ENCODE measurements at places on chromosomes 6 and 20. TPM values are rescaled to one million over a fixed set of nuclear protein-coding genes. Genes with fewer than 3 reads are reported as not detected.

- no peak overlapping the region for H3K4me3 ChIP-seq
- peak overlapping the region; percentile 67 for H3K27ac ChIP-seq
- H3K36me3 ChIP-seq = peaks cover 8% of the 10 kb centered on the region
- peak; percentile 54 for DNase-seq
- peaks cover 37% of the 10 kb centered on the region for H3K4me1 ChIP-seq
Measured at GRCh38 chr20:41398408-41398807, 31.8 kb upstream of the EMILIN3 start.

- H3K36me3 ChIP-seq = no peaks in the 10 kb centered on the region
- no peak overlapping the region for H3K27ac ChIP-seq
- H3K4me3 ChIP-seq = no peak overlapping the region
- no peak for DNase-seq
- peaks cover 22% of the 10 kb centered on the region for H3K4me1 ChIP-seq
Measured at GRCh38 chr6:39341937-39342336, 19.4 kb upstream of the KCNK16 start.

SLC52A3 gene
- total RNA-seq = 2.3 TPM

GRCh38 chr6:89034586-89035251, 45.8 kb upstream of the PNRC1 start:
- H3K36me3 ChIP-seq = no peaks in the 10 kb centered on the region
- peak overlapping the region; percentile 94 for H3K27ac ChIP-seq
- peak overlapping the region; percentile 49 for H3K4me3 ChIP-seq
- DNase-seq = peak; percentile 23
- no peaks in the 10 kb centered on the region for H3K27me3 ChIP-seq
- H3K4me1 ChIP-seq = peaks cover 48% of the 10 kb centered on the region

GRCh38 chr6:158002249-158002950, 20.7 kb downstream of the SYNJ2 start:
- H3K27ac ChIP-seq = peak overlapping the region; percentile 89
- no peaks in the 10 kb centered on the region for H3K36me3 ChIP-seq
- H3K4me1 ChIP-seq = peaks cover 70% of the 10 kb centered on the region
- no peaks in the 10 kb centered on the region for H3K27me3 ChIP-seq
- peak; percentile 9 for DNase-seq

C6orf15 gene
- not detected for total RNA-seq

DLL1 gene
- total RNA-seq = 11.7 TPM

- DNase-seq = no peak
- no peak overlapping the region for H3K27ac ChIP-seq
- no peaks in the 10 kb centered on the region for H3K4me1 ChIP-seq
- H3K27me3 ChIP-seq = no peaks in the 10 kb centered on the region
Measured at GRCh38 chr6:57207141-57207540, 15.0 kb downstream of the RAB23 start.

GRCh38 chr6:884570-884969, 191.6 kb upstream of the EXOC2 start:
- H3K4me3 ChIP-seq = no peak overlapping the region
- DNase-seq = no peak
- no peaks in the 10 kb centered on the region for H3K36me3 ChIP-seq
- H3K27ac ChIP-seq = no peak overlapping the region

PPP1R3G gene
- 11.1 TPM for total RNA-seq

DNA sequence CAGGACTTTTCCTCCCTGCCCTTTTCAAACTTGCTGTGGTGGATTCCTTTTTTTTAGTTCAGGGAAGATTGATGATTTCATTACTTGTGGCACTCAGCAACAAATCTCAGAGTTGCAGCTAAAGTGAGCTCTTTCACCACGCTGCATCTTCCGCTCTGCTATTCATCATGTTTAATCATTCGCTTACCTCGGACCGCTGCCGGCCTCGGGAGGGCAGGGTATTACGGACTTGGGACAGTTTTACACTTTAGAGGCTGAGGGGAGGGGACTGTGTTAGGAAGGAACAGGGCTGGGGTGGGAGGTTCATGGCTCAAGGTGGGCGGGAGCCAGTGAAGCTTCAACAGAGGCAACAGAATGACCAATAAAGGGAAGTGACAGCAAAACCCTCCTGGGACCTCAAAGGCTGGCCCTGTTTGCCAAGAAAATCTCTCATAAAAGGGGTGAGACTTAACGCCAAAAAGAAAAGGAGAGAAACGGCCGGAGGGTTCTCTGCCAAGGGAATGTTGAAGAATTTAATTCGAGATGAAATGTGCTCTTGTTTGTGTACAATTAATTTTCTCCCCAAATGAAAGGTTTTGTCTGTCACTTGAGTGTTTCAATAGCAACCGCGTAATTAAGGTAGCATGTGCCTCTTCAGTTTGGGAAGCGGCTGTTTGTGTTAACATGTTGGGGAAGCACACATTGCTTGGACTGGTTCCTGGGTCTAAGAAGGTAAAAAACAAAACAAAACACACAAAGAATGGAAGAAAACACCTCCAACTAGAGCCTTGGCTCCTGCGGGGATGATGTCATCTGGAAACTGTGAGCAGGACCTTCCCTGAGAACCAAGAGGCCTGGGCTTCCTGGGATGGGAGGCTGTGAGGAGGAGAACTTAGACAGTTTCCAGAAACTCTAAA, 72.5 kb upstream of the SULF2 start:
- peaks cover 16% of the 10 kb centered on the region for H3K27me3 ChIP-seq
- H3K36me3 ChIP-seq = no peaks in the 10 kb centered on the region
- DNase-seq = peak; percentile 46
- H3K27ac ChIP-seq = peak overlapping the region; percentile 71

PLA2G7 gene
- total RNA-seq = 0.16 TPM

- no peak overlapping the region for H3K4me3 ChIP-seq
- H3K36me3 ChIP-seq = no peaks in the 10 kb centered on the region
- no peaks in the 10 kb centered on the region for H3K4me1 ChIP-seq
- DNase-seq = no peak
- no peaks in the 10 kb centered on the region for H3K27me3 ChIP-seq
Measured at GRCh38 chr6:113377362-113377942, 479.7 kb upstream of the MARCKS start.

PSMB9 gene
- total RNA-seq = 13.4 TPM

DNA sequence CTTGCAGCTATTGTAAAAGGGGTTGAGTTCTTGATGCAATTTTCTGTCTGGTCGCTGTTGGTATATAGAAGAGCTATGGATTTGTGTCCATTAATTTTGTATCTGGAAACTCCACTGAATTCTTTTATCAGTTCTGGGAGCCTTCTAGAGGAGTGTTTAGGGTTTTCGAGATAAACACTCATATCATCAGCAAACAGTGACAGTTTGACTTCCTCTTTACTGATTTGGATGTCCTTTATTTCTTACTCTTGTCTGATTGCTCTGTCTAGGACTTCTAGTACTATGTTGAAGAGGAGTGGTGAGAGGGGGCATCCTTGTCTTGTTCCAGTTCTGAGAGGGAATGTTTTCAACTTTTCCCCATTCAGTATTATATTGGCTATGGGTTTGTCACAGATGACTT, 120.8 kb upstream of the SSTR4 start:
- H3K4me3 ChIP-seq = no peak overlapping the region
- DNase-seq = no peak
- no peaks in the 10 kb centered on the region for H3K36me3 ChIP-seq
- H3K27ac ChIP-seq = no peak overlapping the region
- no peaks in the 10 kb centered on the region for H3K4me1 ChIP-seq

TNXB gene
- total RNA-seq = 73.0 TPM

DNA sequence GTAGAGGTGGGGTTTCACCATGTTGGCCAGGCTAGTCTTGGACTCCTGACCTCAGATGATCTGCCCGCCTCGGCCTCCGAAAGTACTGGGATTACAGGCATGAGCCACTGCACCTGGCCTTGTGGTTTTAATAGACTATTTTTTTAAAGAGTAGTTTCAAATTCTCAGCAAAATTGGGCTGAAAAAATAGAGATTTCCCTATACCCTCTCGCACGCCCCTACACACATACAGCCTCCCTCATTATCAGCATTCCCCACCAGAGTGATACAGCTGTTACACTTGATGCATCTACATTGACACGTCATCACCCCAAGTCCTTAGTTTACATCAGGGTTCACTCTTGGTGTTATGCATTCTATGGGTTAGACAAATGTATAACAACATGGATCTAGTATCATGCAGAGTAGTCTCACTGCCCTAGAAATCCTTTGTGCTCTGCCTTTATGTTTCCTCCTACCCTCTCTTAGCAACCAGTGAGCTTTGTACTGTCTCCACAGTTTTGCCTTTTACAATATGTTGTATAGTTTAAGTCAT, 103.6 kb downstream of the CDYL start:
- no peaks in the 10 kb centered on the region for H3K27me3 ChIP-seq
- H3K4me1 ChIP-seq = peaks cover 14% of the 10 kb centered on the region
- no peak for DNase-seq
- H3K36me3 ChIP-seq = no peaks in the 10 kb centered on the region

Measured in left ventricle myocardium inferior (tissue), 1 donor.